ENCODE measurements at places on chromosomes 6 and 20.

- peak; percentile 42 for DNase-seq
Measured at GRCh38 chr6:109782491-109782999, 91.4 kb downstream of the FIG4 start.

GRCh38 chr6:149081281-149081680 lies 236.2 kb upstream of the TAB2 start:
- no peak for DNase-seq

GRCh38 chr6:29676981-29677601 lies 3.9 kb downstream of the ZFP57 start:
- no peak for DNase-seq

GRCh38 chr6:150730801-150731457 lies 131.2 kb downstream of the PLEKHG1 start:
- no peak for DNase-seq

- DNase-seq, result no peak
Measured at GRCh38 chr6:52201046-52201445, 14.9 kb downstream of the IL17A start.

DNA sequence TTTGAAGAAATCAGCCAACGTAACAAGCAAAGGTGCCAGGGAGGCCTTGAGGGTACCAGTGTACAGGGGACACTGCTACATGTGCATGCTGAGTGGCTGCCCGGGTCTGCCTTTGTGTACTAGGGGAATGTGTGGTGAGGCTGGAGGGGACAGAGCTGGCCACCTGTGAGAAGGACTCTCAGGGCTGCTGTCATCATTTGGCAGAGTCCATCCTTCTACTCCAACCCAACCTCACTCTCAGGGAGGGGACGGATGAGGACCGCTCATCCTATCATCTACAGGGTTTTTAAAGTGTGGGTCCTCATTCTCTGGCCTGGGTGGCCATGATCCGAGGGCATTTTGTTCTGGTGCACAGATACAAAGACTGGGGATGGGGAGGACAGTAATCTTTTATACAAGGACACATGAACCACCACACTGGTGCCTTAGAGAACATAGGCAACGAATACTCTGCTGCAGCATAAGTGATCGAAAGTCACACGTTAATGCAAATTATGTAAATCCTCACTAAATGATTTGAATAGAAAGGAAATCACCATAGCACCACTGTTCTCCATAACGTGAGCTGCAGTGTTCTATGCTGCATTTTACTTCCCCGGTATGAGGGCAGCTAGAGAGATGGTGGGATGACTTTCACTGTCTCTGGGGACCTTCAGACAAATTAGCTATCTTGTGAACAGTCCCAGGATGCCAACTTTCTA lies 181.4 kb downstream of the GMPR start:
- no peak for DNase-seq

DNA sequence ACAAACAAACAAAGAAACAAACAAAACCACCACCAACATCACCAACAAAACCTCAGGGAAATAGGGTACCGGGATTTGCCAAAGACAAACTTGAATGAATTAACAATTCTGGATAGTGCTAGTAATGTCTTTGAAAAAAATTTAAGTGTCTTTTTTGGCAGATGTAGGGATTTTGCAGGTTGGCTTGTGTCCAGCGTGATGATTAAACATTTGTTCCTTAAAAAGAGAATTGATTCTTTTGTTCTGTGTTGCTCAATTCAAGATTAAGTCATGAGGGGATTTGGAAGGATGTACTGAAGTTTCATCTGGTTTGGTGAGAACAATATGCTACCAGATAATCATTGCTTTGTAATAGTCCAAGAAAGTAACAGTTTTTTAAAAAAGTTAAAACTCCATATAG lies 125.1 kb upstream of the HS3ST5 start:
- DNase-seq, result no peak

DNA sequence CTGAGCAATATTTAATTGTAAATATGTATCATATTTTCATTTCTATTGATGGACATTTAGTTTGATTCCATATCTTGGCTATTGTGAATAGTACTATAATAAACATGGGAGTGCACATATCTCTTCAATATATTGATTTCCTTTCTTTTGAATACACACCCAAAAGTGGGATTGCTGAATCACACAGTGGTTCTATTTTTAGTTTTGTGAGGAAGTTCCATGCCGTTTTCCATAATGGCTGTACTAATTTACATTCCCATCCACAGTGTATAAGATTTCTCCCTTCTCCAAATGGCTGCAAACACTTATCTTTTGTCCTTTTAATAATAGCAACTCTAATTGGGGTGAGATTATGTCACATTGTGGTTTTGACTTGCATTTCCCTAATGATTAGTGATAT lies 86.7 kb upstream of the RAB32 start:
- DNase-seq, result no peak

- no peak for DNase-seq
Measured at GRCh38 chr6:5667737-5668136, 339.0 kb downstream of the NRN1 start.

- peak; percentile 93 for DNase-seq
Measured at GRCh38 chr6:144286503-144287393, 1.6 kb downstream of the UTRN start.

DNA sequence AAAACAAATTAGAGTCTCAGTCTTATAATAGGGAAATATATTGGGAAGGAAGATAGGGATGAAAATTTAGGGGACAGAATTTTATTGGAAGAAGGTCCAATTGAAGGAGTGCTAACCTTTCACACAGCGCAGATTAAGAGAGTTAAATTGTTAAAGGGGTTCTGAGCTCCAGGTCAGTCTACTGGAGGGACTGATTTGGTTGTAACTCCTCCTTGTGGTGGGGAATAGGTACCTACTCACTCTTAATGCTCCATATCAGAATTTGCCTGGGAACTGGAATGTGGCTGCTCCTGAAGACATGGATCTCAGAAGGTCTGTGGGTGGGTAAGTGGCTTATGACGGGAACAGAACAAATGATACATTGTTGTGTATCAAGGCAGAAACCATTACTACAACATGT lies 143.5 kb downstream of the FLRT3 start:
- no peak for DNase-seq

DNA sequence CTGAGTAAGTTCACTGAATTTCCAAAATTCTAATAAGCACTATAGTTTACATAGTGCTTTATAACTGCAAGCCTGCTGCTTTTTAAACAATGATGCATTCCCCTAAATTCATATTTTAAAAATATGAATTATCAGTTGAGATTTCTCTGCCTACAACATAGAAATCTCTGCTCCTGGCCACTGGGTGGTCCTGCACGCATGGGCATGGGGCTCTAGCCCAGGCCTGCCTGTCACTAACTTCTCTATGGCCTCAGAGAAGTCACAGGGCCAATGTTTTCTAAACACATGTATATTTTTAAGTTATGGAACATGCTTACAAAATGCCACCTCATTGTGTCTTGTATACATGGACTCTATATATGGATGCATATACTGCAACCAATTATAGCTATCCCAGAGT lies 211.0 kb downstream of the FOXC1 start:
- no peak for DNase-seq

- DNase-seq, result peak; percentile 42
Measured at GRCh38 chr6:137452333-137452894, 41.8 kb downstream of the OLIG3 start.

DNA sequence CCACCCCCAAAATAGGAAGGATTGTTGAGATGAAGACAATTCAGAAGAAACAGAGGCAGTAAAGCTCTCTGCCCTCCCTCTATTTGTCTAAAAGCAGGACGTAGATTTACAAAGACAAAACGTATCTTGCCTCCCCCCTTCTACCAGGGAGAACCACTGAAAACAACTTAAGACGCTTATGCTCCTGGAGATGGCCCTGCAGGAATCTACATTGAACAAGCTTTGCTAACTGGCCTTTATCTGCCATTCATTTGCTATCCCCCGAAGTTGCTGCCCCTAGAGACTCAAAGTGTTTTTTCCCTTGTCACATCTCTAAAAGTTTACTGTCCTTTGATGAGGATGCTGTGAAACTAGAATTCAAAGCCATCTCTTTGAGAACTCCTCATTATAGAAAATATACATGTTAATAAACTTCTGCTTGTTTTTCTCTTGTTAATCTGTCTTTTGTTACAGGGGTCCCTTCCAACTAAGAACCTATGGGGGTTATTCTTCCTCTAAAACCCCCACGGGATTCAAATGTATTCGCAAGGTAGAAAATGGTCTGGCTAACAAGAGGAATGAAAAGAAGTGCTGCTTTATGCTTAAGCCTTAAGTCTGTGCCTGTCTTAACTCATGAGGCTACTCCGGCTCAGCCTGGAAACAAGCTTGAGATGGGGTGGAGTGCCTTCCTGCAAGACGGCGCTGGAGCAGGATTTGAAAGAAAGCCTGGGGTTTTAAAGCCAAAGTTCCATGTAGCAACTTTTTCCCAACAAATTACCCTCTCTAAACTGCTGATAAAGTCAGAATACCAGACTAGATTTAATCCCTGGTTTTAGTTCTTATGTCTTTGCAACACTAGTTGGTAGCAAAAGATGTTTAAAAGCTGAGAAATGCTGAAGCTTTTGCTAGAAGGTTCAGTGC lies 88.0 kb downstream of the CLIC5 start:
- no peak for DNase-seq

GRCh38 chr6:158648682-158649131 lies 1.1 kb upstream of the SYTL3 start:
- DNase-seq, result peak; percentile 96

GRCh38 chr6:131875647-131876046 lies 67.8 kb downstream of the ENPP1 start:
- no peak for DNase-seq

- no peak for DNase-seq
Measured at GRCh38 chr6:34425132-34425497, 754 bp downstream of the RPS10 start.

DNA sequence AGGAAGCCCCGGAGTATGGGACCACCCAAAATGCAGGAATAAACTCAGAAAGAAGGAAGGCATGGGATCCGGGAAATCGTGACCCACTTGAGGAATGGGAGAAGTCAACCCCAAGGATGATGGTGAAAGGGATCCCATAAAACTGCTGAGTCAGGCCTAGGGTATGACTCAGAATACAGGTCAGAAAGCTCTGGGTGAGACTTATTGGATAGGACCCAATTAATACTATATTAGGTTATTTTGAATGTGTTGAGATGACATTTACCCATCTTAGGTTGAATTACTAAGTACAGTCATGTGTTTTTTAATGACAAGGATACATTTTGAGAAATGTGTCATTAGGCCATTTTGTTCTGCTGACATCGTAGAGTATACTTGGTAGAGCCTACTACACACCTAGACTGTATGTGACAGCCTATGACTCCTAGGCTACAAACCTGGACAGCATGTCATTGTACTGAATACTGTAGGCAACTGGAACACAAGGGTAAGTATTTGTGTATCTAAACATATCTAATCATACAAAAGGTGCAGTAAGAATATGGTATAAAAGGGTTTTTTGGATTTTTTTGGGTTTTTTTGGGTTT lies 17.1 kb upstream of the HIVEP1 start:
- DNase-seq, result no peak

GRCh38 chr6:31681135-31681671 lies 336 bp upstream of the LY6G5C start:
- DNase-seq, result peak; percentile 22

DNA sequence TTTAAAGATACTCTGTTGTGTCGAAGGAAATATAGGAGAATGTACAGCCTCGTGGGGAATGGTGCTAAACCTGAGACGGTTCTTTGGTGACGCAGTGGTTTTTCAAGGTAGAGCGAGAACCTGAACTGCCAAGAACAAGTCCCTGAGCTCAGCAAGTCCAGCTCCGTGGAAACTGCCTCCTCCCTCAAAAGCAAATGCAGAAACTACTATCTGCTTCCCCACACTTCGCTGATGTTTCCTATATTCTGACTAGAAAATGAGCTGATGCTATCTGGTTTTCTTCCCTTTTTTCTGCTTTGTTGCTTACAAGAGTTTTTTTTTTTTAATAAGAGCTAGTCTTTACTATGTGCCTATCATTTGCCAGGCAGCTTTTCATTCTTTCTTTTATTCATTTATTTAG lies 85.3 kb upstream of the LY86 start:
- no peak for DNase-seq

- no peak for DNase-seq
Measured at GRCh38 chr20:6311841-6312655, 189.2 kb upstream of the FERMT1 start.

DNA sequence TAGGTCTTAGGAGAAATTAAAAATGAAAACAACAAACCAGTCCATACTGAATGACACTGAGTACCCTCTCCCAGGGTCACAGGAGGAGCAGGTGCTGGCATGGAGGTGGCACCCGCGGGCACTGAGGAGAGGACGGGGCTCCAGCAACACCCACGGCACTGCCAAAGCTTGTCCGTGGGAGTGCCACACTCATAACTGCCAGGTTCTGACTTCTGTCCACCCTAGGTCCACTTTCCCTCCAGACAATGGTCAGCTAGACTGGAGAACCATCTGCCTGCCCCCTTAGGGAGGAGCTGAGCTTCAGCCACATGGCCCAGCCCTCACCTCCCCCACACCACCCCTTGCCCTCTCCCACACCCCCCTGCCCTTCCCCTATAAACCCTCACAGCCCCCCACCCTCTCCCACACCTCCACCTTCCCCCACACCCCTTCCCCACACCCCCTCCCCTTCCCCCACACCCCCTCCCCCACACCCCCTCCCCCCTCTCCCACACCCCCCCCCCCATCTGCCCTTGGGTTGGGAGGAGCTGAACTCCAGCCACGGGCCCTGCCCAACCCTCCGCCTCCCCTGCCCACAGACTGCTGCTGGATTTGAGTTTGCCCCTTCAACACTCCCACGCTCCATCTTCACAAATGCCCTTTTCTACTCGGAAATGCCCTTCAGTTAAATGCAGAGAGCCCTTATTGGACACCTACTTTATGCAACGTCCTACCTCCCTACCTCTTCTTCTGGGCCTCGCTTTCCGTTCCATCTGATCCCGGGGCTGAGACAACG lies 129.6 kb downstream of the TAF4 start:
- DNase-seq, result no peak

DNA sequence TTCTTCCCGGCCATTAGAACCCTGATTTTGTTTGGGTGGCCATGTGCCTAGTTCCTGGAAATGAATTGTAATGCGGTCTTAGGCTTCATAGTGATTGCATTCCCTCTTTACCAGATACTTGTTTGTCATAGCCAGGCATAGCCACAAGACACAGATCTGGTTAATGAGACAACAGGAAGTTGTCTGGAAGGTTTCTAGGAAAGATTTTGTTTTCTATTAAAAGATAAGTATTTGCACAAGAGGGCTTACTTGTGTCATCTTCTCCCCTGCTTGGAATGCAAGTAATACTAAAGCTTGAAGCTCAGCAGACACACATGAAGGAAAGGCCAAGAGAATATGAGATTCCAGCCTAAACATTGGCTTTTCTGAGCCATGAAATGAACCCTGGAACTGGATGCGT lies 12.9 kb downstream of the FARS2 start:
- DNase-seq, result no peak

DNA sequence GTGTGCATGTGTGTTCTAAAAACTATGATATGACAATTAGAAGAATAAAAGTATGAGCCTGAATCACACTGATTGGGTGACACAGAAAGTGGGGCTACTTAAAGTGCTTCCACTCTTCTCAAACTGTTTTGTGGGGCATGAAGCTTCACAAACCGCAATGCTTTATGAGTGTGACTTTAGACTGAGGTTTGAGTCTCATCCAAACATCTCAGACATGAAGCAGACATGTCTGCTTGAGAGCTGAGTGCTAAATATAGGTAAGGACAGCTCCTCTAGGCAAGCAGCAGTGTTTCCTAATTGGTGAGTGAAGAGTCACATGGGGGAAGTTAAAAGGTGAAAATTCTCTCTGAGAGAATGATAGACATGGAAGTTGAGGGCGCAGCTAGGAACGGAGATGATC lies 726.9 kb upstream of the CITED2 start:
- DNase-seq, result peak; percentile 11
